ENCODE measurements at places on chromosomes 3 and 15.

GRCh38 chr15:90078965-90079364, 23.3 kb downstream of the IDH2 start:
- DNase-seq = no peak

DNA sequence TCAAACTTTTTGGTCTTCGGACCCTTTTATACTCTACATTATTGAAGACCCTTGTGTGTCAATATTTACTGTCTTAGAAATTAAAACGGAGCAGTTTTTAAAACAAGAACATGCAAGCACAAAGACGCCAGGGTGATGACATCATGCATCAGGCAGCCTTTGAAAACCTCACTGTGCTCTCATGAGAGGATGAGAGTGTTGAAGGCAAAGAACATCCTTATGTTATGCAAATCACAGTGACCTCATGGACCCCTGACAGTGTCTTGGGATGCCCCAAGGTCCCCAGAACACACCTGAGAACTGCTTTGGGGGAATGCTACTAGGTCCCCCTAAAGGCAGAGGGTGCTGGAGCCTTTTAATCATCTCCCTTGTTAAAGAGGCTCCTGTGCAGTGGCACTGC, 51.6 kb downstream of the CHDH start:
- peak; percentile 64 for DNase-seq

DNA sequence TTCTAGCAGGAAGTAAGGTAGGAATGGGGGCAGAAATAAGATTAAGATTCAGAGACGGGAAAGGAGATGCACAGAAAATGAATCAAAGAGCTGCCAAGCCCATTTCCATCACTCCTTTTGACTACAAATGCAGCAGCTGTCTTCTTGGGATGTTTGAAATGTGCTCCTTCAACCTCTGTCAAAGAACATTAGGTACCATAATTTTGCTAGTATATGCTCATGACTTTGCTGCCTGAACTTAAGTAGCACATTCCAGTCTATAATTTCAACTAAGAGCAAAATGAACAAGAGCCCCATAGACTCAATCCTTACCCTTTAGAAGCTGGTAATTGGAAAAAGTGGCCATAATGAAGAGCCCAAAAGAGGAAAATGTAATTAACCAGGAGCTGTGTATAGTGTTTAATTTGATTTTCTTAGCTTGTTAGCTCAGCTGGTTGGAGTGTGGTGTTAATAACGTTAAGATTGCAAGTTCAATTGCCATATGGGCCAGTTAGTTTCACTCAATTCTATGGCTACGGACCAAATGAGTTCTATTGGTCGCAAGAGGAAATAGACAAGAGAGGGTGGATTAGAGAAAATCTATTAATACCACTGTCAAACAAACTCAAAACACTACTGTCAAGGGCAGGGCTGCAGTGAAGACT, 349.9 kb downstream of the ZBBX start:
- no peak for DNase-seq

DNA sequence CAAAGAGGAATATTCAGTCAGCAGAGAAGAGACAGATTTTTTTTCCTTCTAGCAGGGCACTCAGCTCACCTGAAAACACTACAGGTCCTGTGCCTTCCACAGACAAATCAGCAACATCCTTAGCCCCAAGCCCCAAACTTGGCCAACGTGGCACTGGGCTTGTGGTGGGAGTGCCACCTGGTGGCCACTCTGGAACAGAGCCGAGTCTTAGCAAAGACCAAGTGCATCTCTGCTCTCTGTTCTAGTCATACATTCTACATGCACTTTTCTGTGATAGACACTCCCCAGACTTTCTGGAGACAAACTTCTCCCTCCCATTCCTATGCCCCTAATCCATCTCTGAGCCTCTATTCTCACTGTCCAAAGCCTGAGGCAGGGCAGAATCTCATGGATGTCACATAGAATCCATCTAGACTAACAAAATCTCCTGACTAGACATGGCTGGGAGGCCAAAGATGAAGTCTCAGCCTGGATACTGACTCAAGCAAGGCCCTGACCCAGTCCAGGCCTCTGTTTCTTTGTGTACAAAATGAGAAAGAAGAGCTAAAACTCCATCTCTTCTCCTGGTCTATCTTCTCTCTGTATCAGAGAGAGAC, 5.1 kb upstream of the SEMA7A start:
- DNase-seq = peak; percentile 79

- no peak for DNase-seq
Observed at GRCh38 chr3:60448696-60449095, 802.6 kb downstream of the FHIT start.

GRCh38 chr3:39323494-39323893, 6.0 kb upstream of the CCR8 start:
- no peak for DNase-seq

DNA sequence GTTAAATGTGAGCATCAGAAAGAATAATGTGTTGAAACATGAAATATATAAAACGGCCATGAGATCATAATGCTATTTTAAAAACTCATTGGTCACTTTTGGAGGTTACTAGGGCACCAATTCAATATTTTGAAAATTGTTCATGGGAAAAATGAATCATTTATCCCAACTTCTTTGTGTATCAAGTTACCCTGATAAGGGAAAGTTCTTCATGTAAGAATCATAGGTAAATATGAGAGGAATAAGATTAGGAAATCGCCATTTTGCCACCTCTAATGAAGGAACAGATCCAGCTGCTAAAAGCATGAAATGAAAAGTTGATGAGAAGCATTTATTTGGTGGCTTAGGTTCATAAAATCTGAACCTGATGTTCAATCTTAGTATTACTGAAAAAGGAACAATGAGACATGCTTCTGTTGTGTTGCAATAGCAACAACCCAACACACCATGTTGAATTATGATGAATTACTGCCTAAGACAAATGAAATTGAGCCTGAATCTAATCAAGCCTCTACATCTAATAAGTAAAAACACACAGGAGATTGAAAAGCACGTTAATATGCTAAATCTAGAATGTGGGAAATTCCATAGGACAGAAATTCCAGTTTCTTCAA, 32.5 kb downstream of the ABHD5 start:
- DNase-seq = peak; percentile 53

DNA sequence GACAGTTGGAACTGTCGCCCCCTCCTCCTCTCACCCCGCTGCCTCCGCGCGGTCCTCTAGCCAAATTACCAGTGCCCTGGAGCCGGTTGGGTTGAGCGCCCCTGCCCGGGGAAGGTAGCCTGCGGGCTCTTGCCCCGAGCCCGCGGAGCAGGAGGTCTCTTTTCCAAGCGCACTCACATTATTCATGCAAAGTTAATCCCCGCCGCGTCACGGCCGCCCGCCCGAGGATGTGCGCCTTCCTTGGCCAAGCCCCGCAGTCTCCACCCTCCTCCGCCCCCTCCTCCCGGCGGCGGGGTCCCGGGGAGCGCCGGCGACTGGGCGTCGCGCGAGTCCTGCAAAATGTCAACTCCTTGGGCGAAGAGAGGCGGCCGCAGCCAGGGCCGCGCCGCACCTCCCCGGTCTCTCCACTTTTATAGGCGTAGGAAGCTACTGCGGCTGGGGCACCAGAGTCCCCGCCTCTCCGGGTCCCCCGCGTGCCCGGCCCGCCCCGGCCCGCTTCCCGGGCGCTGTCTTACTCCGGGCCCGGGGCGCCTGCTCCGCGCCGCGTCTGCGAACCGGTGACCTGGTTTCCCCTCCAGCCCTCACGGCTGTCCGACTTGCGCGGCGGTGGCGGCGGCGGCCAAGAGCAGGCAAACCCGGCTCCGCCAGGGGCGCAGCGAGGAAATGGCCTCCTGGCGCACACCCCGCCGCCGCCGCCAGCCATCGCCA, at the start of gene THRB:
TSS of gene THRB (minus strand) at position 233 of the 708 bp plus-strand sequence.
- peak; percentile 59 for DNase-seq

GRCh38 chr3:138450704-138451424, 16.4 kb downstream of the ESYT3 start:
- DNase-seq = no peak

GRCh38 chr3:30933478-30934207, 39.2 kb upstream of the GADL1 start:
- DNase-seq = no peak

- DNase-seq = no peak
Observed at GRCh38 chr3:6282918-6283317, 578.0 kb upstream of the GRM7 start.
